Breast epithelium (tissue), 4 donors: ENCODE measurements at places on chromosomes 5 and 9. TPM values are rescaled to one million over a fixed set of nuclear protein-coding genes. Genes with fewer than 3 reads are reported as not detected.
A peak's percentile ranks its signal among the peaks of the same experiment; 100 is the strongest.

DNA sequence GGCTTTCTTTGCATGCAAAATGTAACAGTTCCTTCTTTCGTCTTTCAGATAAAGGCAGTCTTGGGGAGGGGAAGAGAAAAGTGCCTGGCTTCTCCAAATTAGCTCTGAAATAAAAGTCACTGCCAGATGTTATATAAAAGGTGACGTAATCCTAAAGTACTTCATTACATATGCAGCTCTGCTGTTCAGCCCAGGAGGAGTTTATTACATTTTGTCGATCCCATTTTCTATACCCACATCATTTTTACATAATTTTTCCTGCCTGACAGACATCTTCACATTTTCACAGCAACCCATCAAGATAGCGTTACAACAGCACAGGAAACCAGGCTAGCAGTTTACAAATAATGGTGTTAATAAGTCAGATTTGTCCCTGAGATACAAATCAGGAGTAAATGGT lies 86.7 kb upstream of the SLC30A5 start:
- no peak overlapping the region for H3K4me3 ChIP-seq
- H3K4me1 ChIP-seq = no peaks in the 10 kb centered on the region
- no peak for DNase-seq

GRCh38 chr9:78291240-78291925 lies 5.5 kb upstream of the PSAT1 start:
- no peaks in the 10 kb centered on the region for H3K4me1 ChIP-seq
- no peaks in the 10 kb centered on the region for H3K36me3 ChIP-seq
- no peak overlapping the region for H3K4me3 ChIP-seq
- DNase-seq = no peak
- H3K27me3 ChIP-seq = no peaks in the 10 kb centered on the region
- no peak overlapping the region for H3K27ac ChIP-seq

- H3K4me1 ChIP-seq = no peaks in the 10 kb centered on the region
- H3K36me3 ChIP-seq = no peaks in the 10 kb centered on the region
- no peak for DNase-seq
- H3K27ac ChIP-seq = no peak overlapping the region
Observed at GRCh38 chr5:96431376-96432187, 1.5 kb downstream of the PCSK1 start.

- H3K36me3 ChIP-seq = no peaks in the 10 kb centered on the region
- DNase-seq = no peak
- H3K4me1 ChIP-seq = no peaks in the 10 kb centered on the region
- H3K27me3 ChIP-seq = no peaks in the 10 kb centered on the region
Observed at GRCh38 chr9:21803649-21804048, 1.2 kb downstream of the MTAP start.

GRCh38 chr5:105288946-105289345 lies 1726.4 kb upstream of the NUDT12 start:
- H3K4me1 ChIP-seq = no peaks in the 10 kb centered on the region
- no peak for DNase-seq
- no peak overlapping the region for H3K27ac ChIP-seq
- no peaks in the 10 kb centered on the region for H3K36me3 ChIP-seq

- H3K4me3 ChIP-seq = no peak overlapping the region
- H3K27me3 ChIP-seq = no peaks in the 10 kb centered on the region
- H3K36me3 ChIP-seq = no peaks in the 10 kb centered on the region
Observed at GRCh38 chr5:95385334-95385733, 5.8 kb upstream of the FAM81B start.

GRCh38 chr5:15574806-15575325 lies 74.9 kb downstream of the FBXL7 start:
- H3K27me3 ChIP-seq = no peaks in the 10 kb centered on the region
- H3K4me3 ChIP-seq = no peak overlapping the region
- H3K27ac ChIP-seq = no peak overlapping the region
- no peaks in the 10 kb centered on the region for H3K4me1 ChIP-seq
- H3K36me3 ChIP-seq = no peaks in the 10 kb centered on the region

The ABO gene
- total RNA-seq = 1.1 TPM

GRCh38 chr5:175828651-175829050 lies 42.7 kb upstream of the CPLX2 start:
- no peaks in the 10 kb centered on the region for H3K36me3 ChIP-seq
- H3K27me3 ChIP-seq = no peaks in the 10 kb centered on the region
- H3K4me1 ChIP-seq = no peaks in the 10 kb centered on the region
- H3K27ac ChIP-seq = no peak overlapping the region
- H3K4me3 ChIP-seq = no peak overlapping the region
- DNase-seq = no peak

DNA sequence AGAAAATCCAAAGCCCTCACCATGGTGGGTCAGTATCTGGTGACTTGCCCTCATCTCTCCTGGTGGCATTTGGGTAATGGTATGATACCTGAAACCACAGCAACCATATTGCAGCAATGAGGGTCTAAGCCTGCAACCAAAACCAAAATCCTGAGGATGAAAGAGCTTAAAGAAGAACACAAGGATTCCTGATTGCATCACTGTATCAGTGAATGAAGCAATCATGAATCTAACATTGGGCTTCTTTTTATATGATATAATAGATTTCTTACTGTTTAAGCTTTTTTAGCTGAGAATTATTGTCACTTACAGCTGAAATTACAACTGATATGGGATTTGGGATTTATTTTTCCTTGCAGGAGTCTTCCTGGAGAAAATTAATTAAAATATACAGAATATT lies 269.9 kb downstream of the MEF2C start:
- DNase-seq = no peak
- H3K4me3 ChIP-seq = no peak overlapping the region
- H3K36me3 ChIP-seq = no peaks in the 10 kb centered on the region
- no peak overlapping the region for H3K27ac ChIP-seq
- H3K4me1 ChIP-seq = no peaks in the 10 kb centered on the region

The FOXD4L4 gene
- 0.29 TPM for total RNA-seq

The CACNA1B gene
- under 0.01 TPM for total RNA-seq

DNA sequence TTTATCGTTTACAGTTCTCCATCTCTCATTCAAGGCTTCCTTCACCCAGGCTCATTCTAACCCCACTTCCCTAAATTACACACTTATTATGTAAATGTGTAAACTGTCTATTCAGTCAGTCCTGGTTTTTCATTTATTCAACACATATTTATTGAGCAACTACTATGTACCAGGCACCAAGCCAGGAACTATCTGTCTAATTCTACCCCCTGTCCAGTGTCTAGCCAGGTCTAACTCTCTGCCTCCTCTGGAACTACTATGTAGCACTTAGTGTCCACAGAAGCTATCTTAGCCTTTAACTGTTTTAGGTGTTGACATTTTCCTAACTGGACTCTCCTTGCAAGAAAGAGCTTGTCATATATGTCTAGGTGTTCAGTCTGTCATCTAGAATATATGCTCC lies 56.5 kb downstream of the PDE4D start:
- no peak overlapping the region for H3K4me3 ChIP-seq
- H3K36me3 ChIP-seq = no peaks in the 10 kb centered on the region
- DNase-seq = no peak
- no peak overlapping the region for H3K27ac ChIP-seq
- no peaks in the 10 kb centered on the region for H3K4me1 ChIP-seq

GRCh38 chr5:76953551-76954382 lies 922 bp downstream of the CRHBP start:
- H3K4me3 ChIP-seq = peak overlapping the region; percentile 56
- no peaks in the 10 kb centered on the region for H3K27me3 ChIP-seq
- H3K36me3 ChIP-seq = no peaks in the 10 kb centered on the region
- DNase-seq = no peak

The SLC24A2 gene
- total RNA-seq = 0.66 TPM

DNA sequence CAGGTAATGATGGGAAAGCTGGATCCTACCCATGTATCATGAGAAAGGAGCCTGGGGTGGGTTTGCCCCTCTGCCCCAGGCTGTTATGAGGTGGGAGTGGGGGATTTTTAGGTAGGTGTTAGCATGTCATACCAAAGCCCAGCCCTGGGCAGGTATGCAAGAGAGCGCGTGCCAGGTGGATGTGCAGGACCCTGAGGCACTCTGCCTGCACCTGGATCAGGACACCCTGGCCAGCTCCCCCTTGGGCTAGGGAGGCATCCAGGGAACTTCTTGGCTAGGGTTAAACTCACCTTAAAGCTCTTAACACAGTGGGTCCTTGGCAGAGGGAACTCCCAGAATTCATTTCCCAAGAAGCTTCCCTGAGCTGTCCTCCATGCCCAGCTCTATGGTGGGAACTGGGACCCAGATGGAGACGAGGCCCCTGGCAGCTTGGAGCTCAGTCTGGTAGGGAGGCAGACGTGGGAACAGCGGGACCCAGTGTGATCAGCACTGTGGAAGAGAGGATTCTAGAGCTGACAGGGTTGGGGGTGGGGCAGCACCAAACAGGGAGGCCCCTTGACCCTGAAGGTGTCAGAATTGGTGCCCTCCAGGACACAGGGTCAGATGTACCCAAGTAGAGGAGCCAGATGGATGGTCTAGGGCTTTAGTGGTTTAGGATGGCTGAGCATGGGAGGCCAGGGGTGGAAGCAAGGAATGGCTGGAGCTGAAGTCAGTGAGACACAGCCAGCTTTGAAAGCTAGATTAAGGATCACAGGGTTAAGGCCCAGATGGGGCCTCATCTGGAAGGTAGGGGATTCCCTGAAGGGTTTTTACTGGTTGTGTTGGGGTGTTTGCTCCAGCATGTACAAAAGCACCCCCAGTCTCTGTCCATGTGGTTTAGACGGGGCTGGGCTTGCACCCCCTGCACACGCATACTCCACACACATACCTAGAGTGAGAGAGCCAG lies 2.2 kb upstream of the PRR7 start:
- H3K4me1 ChIP-seq = no peaks in the 10 kb centered on the region
- no peaks in the 10 kb centered on the region for H3K36me3 ChIP-seq
- no peak for DNase-seq

The OGN gene
- 92.5 TPM for total RNA-seq

The CTXN3 gene
- not detected for total RNA-seq

GRCh38 chr5:73858776-73859175 lies 232.8 kb downstream of the ARHGEF28 start:
- no peaks in the 10 kb centered on the region for H3K4me1 ChIP-seq
- DNase-seq = no peak
- no peaks in the 10 kb centered on the region for H3K27me3 ChIP-seq
- H3K4me3 ChIP-seq = no peak overlapping the region
- peak overlapping the region; percentile 55 for H3K27ac ChIP-seq

DNA sequence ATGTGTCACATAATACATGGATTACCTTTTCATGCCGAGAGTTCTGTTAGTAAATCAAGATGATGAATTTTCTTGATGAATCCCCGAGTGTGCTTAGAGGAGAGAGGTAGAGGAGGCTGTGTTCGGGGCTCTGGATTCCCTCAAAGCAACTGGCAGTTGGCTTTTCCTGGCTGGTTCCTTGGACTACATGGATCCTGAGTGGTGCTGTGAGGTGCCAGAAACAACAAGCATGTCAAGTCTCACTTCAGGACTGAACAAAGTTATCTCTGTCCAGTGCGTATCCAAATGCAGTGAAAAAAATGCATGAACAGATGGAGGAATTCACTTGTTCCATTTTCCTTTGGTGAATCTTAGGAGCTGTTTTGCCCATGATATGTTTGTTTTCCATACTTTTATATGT lies 231.7 kb downstream of the FBXL7 start:
- H3K4me3 ChIP-seq = no peak overlapping the region
- H3K4me1 ChIP-seq = no peaks in the 10 kb centered on the region
- DNase-seq = no peak
- H3K27ac ChIP-seq = no peak overlapping the region

GRCh38 chr9:116232424-116233159 lies 79.0 kb downstream of the PAPPA start:
- H3K4me3 ChIP-seq = no peak overlapping the region
- H3K36me3 ChIP-seq = no peaks in the 10 kb centered on the region
- H3K27me3 ChIP-seq = no peaks in the 10 kb centered on the region
- peak overlapping the region; percentile 45 for H3K27ac ChIP-seq

The BRINP1 gene
- total RNA-seq = not detected

DNA sequence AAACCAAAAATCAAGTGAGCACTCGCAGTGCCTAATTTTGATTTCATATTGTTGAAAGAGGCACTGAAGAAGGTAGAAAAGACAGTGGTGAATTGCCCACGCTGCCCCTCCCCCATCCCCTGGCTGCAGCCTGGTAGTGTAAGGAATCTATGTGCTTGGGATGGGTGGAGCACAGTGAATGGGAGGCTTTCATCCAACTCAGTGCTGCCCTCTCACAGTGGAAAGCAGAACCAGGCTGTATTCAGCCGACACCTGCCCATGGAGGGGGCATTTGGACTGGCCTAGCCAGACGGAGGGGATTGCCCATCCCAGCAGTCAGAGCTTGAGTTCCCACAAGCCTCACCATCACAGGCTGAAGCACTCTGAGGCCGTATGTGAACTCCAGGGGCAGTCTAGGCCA lies 800.4 kb upstream of the DMAC1 start:
- no peaks in the 10 kb centered on the region for H3K27me3 ChIP-seq
- no peak for DNase-seq
- H3K4me1 ChIP-seq = no peaks in the 10 kb centered on the region

DNA sequence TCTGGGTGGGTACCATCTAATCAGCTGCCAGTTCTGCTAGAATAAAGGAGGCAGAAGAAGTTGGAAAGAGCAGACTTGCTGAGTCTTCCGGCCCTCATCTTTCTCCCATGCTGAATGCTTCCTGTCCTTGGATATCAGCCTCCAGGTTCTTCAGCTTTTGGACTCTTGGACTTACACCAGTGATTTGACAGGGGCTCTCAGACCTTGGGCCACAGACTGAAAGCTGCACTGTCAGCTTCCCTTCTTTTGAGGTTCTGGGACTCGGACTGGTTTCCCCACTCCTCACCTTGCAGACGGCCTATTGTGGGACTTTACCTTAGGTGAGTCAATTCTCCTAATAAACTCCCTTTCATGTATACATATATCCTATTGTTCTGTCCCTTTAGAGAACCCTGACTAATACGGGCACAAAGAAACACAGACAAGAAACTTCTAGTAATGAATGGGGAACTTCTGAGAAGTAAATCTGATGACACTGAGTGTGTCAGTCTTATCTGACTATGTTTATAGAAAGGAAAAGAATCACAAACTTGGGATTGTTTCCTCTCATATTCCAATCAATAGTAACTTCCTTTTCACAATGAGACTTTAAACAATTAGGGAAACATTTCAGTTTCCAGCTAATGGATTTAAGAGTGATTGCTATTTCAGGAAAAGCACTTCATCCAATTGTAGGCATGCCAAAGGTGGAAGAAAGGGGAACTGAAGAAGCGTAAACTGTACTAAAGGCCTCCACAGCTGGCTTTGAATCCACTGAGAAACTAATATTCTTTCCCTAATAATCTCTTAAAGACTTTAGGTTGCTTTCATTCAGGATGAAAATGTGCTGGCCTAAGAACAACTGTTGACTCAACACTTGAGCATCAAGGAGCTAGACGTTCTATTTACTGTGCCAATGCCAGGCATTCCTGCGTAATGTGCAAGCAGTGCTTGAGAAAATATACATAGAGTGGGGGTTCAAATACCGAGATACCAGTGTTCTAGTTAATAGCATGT lies 127.9 kb upstream of the PTGER4 start:
- no peaks in the 10 kb centered on the region for H3K4me1 ChIP-seq
- no peak overlapping the region for H3K27ac ChIP-seq
- H3K4me3 ChIP-seq = no peak overlapping the region
- H3K27me3 ChIP-seq = no peaks in the 10 kb centered on the region
- no peak for DNase-seq
- H3K36me3 ChIP-seq = no peaks in the 10 kb centered on the region

The NDUFS4 gene
- 93.7 TPM for total RNA-seq
